ENCODE measurements at places on chromosomes 16 and 17. TPM values are rescaled to one million over a fixed set of nuclear protein-coding genes. Genes with fewer than 3 reads are reported as not detected.

DNA sequence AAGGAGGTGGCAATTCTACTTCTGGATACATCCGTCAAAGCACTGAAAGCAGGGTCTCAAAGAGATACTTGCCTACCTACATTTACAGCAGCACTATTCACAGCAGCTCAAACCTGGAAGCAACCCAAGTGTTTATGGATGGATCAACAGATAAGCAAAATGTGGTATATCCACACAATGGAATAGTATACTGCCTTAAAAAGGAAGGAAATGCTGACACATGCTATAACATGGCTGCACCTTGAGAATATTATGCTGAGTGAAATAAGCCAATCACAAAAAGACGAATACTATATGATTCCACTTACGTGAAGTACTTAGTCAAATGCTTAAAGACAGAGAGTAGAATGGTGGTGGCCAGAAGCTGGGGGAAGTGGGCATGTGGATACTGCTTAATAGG lies 336.2 kb downstream of the SLC39A11 start:
- DNase-seq, result no peak

- DNase-seq, result no peak
Observed at GRCh38 chr17:9240659-9241370, 219.5 kb downstream of the NTN1 start.

Gene SYNGR3
- total RNA-seq, result 11.5 TPM

Gene LDHD
- total RNA-seq, result 3.4 TPM

DNA sequence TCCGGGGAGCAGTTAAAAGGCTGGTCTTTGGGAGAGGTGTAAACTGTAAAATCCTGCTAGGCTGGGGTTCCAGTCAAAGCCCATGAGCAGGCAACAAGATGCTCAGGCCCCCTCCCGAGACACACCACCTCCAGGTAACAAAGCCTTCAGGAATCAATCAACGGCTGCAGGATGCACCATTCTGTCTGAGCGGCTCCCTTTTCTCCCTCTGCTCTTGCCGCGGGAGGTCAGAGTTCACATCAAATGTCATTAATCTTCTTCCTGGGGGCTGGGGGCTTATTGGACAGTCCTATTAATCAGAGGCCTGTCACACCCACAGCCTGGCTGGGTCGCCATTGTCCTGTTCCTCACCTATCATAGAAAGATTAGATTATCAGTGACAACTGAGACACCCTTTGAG lies 11.9 kb upstream of the CCDC182 start:
- DNase-seq, result no peak

Gene SLC47A1
- 0.17 TPM for total RNA-seq

- DNase-seq, result no peak
Observed at GRCh38 chr17:66956941-66957340, 7.6 kb upstream of the CACNG4 start.

DNA sequence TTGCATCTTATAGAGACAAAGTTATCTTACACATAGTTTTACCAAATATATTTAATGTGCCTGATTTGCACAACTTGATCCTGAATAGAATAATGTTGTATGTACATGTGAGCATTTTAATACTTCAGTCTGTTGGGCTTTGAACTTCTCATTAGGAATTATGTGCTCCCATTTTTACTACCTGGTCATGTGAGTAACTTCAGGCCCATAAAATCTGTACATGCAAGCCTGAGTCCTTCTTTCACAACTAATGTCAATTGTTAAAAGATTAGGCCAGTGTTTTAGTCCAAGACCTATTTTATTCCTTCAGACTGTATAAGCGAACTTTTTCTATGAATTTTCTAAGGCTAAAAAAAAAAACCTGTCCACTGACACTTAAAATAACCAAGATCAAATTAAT lies 715.4 kb downstream of the CDH8 start:
- no peak for DNase-seq
